ENCODE measurements at places on chromosomes 1 and 21.

DNA sequence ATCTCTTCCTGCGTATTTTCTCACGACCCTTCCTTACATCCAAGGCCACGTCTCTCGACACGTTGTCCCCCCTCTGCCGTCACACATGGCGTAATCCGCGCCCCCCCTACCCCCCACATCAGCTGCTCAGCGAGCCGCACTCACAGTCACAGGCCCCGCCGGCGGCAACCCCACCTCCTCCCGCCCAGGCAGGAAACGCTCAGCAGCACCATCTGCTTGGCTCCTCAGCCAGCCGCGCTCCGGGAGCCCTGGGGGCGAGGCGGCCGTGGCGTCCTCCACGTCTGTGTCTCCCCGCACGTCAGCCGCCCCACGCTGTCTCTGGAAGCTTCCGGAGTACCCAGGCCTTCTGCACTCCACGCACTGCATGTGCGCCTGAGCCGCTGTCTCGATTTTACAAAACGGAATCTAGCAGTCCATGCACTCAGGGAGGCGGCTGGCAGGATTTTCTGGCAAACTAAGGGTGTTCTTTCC is 64.6 kb downstream of the SIK1 start:
- DNase-seq: peak; percentile 73

DNA sequence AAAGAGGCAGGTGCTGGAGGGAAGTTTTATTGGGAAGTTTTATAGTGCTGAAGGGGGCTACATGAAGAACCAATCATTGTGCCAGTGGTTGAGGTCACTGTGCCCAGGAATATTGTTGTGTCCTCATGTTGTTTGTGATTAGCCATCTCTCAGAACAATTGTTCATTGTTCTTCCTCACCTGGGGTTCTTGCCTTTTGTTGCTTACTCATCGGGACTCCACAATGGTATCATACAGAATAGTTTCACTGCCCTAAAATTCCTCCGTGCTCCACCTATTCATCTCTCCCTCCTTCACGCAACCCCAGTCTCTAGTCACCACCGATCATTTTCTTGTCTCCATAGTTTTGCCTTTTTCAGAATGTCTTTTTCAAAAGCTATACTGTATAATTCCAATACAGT is 38.9 kb upstream of the CDC14A start:
- DNase-seq: no peak

GRCh38 chr1:8076176-8076575 is 50.1 kb upstream of the ERRFI1 start:
- DNase-seq: no peak

- no peak for DNase-seq
These were observed 79.0 kb upstream of the HMGB4 start for GRCh38 chr1:33784876-33785275.

- no peak for DNase-seq
These were observed 52.1 kb downstream of the CNST start for GRCh38 chr1:246618240-246618808.

DNA sequence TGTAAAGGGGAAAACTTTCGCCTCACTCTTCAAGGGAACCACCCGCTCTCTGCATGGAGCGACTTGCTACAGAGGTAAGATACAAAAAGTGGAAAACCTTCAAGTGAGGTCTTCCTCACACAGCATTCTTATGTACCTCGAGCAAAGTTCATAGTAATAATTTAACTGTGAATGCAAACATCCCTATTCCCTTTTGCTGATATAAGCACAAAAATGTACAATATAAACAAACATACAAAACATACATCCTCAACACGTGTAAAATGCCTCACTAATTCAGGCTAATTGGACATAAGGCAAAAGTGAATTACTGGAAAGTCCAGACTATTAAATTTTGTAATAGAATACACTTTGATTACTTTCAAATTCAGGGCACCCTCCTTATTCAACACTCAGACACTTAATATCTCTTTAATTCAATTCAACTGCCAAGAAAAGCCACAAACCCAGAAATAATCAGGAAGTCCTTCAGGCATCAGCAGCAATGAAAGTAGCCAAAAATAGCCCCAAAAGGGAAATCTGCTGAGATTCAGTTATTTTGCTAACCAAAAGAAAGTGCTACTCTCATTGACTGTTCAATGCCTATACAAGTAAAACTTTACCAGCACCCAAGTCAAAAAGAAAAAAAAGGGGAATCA is 15.2 kb upstream of the LMX1A start:
- DNase-seq: no peak

DNA sequence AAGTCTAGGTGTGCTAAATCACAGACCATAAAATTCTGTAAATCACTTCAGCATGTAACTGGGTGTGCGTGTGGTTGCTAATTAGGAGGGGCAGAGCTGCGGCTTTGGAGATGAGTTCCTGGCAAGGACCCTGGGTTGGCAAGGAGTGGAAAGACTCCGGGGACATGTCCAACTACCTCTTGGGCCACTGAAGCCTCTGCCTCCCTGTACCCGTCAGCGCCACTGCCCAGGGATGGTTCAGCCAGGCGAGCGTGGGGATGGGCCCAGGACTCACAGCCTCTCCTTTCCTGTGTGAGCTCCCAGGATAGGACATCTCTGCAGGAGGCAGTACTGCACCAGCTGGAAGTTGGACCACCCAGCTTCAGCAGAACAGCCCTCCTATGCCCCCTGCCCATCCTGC is 386.4 kb upstream of the VAMP3 start:
- no peak for DNase-seq

DNA sequence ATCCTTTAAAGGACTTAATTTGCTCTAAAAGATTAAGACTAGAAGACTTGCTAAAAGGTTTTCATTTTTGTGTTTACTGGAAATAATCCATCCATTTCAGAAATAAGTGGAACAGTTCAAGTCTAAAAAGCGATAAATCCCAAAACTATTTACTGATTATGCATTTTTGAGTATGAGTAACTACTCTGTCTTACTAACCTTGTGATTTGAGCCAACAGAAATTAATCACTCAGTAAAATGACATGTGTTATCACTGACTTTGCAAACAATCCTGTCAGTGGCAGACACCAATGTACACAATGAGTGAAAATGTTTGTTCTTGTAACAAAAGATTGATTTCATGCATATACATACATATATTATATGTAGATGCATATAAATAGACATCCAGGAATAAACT is 218.0 kb downstream of the DENND1B start:
- DNase-seq: no peak

DNA sequence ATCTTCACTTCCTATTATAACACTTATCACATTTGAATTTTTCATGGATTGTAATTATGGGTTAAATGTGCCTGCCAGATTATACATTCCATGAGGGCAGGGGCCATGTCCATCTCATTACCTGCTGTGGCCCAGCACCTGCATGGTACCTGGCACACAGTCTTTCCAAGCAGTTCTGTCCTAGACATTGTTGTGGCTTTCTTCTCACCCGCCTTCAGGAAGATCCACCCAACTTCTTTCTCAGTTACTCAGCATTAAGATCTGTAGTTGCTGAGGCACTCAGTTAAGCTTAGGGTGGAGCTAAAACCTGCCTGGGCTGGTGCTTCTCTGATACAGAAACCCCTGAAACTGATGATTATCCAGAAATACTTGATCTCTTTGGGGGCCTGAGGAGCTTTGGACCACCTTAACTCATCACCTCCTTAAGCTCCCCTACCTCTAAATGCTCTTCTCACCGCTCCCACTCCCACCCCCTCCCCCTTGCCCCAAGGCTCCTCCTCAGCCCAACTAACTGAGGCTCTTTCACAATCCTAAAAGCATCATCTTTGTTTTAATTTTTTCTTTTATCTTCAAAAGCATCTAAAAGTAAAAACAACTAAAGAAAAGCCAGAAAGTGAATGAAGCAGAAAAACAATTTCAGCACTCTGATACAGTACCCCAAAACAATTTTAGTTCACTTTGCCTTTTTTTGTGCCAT is 190.6 kb downstream of the FGGY start:
- DNase-seq: no peak

DNA sequence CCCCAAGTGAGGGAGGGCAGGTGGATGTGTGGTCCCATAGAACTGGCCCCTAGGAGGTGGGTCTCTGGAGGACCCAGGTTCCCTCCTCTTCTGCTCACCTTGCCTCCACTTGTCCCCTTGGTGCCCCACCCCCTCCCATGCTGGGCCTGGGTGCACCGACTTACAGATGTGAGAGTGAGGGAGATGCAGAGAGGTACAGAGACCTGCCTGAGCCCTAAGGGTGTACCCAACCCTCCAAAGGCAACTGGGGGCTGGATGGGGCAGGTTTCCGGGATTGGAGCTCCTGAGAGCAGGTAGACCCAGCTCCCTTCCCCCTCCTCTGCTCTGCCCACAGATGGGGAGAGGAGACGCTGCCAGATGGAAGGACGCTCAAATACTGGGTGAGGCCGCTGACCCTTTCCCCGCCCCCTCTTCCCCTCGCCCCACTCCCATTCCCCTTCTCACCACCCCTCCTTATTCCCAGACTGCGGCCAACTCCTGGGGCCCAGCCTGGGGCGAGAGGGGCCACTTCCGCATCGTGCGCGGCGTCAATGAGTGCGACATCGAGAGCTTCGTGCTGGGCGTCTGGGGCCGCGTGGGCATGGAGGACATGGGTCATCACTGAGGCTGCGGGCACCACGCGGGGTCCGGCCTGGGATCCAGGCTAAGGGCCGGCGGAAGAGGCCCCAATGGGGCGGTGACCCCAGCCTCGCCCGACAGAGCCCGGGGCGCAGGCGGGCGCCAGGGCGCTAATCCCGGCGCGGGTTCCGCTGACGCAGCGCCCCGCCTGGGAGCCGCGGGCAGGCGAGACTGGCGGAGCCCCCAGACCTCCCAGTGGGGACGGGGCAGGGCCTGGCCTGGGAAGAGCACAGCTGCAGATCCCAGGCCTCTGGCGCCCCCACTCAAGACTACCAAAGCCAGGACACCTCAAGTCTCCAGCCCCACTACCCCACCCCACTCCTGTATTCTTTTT is 10.3 kb downstream of the TINAGL1 start:
- no peak for DNase-seq

DNA sequence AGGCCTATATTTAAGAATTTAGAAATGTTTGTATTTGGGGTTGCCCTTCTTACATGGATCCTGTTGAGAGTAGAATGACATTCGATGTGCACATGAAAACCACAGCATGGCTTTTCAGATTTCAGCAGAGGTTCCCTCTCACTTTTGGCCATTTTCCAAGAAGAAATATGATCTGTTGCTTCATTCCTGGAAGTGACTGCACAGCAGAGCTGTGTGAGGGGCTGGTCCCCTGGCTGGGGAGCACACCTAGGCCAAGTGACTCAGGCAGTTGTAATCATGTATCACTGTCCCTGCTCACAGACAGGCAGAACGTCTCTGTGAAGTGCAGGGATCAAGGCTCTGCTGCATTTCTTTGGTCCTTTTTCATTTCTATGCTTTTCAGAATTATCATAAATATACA is 32.3 kb downstream of the AGT start:
- DNase-seq: no peak

DNA sequence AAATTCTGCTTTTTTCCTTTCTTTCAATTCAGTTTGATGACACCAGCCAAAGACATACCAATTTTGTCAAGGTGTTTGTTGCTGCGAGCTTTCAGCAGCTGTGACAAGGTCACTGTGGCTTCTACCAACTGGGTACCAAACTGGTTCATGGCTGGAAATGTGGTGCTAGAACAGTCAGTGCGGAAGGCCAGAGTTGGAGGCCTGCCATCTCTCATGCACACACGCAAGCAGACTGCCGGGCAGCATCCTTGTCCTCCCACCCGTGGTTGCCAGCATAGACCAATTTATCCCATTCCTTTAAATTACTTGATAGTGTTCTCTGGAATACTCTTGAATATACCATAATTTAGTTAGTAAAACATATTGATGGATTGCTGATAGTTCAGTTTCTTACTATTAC is 79.9 kb upstream of the GPR52 start:
- DNase-seq: no peak

GRCh38 chr1:57423135-57423655 is 665 bp downstream of the DAB1 start:
- DNase-seq: no peak

All from right kidney (tissue), 9 donors.